ENCODE measurements at places on chromosomes 4 and X.

GRCh38 chrX:79452881-79453280, 85.7 kb upstream of the ITM2A start:
- no peak for DNase-seq

DNA sequence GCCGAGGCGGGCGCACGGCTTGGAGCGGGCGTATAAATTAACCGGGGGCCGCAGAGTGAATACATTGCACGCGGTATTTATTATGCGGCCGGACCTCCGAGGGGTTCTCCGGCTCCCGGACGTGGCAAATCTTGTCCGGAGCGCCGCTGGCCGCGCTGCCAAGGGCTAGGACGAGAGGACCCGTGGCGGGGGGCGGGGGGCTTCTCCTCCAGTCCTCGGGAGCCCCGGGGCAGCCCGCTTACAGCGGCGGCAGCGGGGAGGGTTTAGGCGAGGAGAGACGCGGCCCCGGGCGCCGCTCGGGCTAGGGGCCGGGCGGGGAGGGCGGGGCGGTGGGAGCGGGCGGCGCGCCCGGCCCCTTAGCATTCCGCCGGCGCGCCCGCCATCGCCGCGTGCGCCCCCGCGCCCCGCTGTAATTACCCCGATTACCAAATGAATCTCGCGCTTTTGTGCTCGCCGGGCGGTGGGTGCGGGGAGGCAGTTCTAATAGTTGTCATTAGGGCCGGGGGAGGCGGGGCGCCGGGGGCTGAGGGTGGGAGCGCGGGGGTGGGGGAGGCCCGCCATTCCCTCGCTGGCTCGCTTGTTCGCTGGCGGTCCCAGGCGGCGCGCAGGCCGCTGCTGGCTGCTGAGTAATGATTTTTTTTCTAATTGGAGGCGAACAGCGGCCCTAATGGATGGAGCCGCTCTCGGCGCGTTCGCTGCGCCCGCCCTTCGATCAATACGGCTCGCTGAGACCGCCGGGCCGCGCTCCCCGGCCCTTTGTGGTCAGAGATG, 276.6 kb downstream of the BCOR start:
- DNase-seq, result no peak

- no peak for DNase-seq
Measured at GRCh38 chr4:184280591-184281071, 63.0 kb upstream of the ENPP6 start.

GRCh38 chr4:165462009-165462408, 83.2 kb downstream of the CPE start:
- no peak for DNase-seq

- no peak for DNase-seq
Measured at GRCh38 chr4:112378858-112379257, 81.7 kb downstream of the ALPK1 start.

- DNase-seq, result no peak
Measured at GRCh38 chrX:47143894-47144625, 442 bp downstream of the NDUFB11 start.

GRCh38 chr4:153448003-153448731, 18.0 kb upstream of the TMEM131L start:
- DNase-seq, result no peak

GRCh38 chr4:186400676-186401075, 134.7 kb downstream of the F11 start:
- DNase-seq, result no peak

DNA sequence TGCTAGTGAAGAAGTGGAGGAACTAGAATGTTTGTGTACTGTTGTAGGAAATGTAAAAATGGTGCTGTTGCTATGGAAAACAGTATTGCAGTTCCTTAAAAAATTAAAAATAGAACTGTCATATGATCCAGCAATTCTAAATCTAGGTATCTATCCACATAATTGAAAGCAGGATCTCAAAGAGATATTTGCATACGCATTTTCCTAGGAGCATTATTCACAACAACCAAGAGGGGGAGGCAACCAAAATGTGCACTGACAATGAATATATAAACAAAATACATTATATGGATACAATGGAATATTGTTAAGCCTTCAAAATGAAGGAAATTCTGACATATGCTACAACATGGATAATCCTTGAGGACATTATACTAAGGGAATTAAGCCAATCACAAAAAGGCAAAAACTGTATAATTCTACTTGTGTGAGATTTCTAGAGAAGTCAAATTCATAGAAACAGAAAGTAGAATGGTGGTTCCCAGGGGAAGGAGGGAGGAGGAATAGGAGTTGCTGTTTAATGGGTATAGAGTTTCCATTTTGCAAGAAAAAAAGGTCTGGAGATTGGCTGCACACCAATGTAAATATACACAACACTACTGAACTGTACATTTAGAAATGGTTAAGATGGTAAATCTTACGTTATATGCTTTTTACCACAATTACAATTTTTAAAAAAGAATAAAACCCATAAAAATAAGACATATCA, 35.6 kb upstream of the KCNE5 start:
- no peak for DNase-seq

DNA sequence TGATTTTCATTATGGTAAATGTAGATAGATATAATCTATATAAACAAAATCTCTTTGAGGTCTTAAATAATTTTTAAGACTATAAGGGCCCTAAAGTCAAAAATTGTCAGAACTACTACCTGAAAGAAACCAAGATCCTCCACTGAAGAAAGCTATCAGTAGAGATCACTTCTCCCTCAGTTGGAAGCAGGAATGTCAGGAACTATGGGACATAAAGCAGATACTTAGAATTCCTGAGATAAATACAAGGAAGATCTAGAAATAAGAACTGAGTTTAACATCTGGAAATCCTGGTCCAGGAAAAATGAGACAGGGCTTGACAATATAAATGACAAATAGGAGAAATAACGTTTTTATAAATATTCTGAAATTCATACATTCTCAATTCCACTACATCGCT, 97.2 kb downstream of the ADAMTS3 start:
- DNase-seq, result no peak

GRCh38 chrX:103793545-103793940, 16.9 kb downstream of the PLP1 start:
- no peak for DNase-seq

DNA sequence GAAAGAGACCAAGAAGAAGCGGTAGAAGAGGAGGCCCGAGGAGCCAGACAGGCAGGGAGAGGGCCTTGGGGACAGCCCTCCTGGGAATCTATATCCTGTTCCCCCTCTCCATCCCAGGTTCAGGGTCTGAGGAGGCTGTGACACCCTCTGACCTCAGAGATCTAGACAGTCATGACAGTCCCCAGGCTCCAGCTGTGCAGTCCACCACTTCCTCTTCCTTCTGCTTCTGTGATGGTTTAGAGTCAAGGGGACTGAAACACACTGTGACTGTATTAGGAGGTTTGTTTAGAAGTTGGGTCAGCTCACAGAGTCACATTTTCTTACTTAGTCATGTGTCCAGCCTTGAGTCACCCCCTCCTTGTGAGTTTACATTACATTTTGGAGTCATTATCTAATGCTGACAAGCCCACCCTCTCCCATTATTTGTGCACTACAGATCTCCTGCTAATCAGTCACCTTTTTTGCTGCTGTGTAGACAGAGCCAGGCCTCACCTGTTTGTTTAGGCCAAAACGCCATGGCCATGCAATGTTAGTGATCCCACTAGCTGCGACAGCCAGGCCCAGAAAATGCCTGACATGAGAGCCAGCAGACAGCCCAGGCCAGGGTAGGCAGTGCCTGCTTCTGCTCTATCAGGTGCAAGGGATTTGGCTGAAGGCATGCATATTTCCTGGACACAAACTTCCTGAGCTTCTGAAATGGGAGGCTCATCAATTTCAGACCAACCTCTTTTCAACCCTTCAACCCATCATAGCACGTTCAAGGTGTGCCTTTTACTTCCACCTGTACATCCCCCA, 26.0 kb downstream of the MANBA start:
- DNase-seq, result no peak

DNA sequence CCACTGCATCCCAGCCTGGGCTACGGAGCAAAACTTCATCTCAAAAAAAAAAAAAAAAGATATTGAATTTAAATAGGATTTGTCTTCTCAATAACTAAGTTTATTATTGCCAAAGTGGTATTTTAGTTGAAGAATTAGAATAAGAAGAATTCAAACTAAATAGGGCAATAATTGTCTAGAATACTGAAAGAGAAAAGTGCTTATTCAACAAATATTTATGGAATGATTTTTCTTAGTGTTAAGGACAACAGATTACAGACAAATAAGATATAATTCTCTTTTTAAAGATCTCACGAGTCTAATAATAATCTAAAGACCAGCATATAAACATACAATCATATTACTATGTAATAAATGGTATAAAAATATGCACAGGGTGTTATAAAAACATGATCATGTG, 33.6 kb upstream of the ZFP42 start:
- no peak for DNase-seq

DNA sequence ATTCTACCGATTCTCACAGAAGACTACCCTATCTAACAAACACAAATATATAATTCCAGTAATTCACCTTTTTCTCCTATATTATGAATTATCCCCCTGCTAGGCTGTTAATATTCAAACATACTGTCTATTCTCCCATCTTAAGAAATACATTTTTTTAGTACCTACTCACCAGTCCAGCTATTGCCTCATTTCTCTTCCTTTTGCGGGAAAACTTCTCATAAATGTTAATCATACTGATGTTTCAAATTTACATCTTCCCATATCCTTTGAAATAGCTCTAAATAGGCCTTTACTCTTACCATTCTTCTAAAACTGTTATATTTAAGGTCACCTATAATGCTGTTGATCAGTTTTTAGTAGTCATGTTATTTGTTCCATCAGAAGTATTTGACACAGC, 759.1 kb upstream of the SLIT2 start:
- no peak for DNase-seq

GRCh38 chrX:24229400-24229879, 79.9 kb downstream of the ZFX start:
- no peak for DNase-seq

DNA sequence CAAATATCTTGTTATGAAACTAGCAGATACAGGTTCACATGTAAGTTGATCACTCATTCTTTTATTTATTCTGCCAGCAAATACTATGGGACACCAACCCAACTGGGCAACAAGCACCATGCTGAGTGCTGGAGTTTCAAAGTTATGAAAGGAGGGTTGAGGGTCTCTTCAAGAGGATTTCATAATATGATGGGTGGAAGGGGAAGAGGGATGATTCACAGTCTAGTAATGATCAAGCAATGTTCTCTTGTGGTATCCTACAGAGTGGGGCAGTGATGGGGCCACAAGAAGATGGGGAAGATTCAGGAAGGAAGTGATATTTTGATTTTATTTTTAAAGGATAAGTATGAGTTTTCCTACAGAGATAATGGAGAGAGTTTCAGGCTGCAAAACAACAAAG, 46.2 kb upstream of the TXK start:
- no peak for DNase-seq

GRCh38 chrX:38516196-38516774, 45.1 kb upstream of the TSPAN7 start:
- no peak for DNase-seq

- no peak for DNase-seq
Measured at GRCh38 chr4:88054901-88055300, 47.5 kb downstream of the PKD2 start.

GRCh38 chr4:170400361-170400760, 310.6 kb upstream of the AADAT start:
- DNase-seq, result no peak

DNA sequence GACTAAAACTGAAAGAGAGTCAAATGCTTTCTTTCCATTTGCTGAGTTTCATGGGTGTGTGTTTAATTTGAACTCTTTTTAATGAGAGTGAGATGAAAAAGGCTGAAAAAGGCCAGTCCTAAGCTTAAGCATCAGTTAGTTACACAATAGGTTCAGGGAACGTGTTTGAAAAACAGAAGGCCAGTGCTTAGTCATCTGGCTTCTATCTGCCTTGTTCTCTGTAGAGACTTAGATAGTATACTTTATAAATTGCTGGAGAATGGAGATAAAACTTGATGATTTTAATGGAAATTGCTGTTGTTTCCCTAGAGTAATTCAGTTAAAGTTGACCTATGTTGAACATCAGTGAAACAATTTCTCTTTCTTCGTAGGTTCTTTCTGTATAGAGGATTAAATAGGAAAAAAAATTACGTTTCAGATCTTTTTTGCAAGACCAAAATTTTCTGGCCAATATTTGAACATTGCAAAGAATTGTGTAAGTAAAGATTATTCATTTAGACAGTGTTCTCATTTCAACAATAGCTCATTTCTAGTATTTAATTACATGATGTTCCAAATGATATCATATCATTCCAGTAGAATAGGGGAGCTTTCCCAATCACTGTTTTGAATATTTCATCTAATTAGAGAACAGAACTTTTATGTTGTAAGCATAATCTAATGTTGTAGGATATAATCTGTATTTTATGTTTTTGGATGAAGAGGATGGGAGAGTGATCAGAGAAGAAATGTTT, 1088.8 kb downstream of the ADGRL3 start:
- no peak for DNase-seq

DNA sequence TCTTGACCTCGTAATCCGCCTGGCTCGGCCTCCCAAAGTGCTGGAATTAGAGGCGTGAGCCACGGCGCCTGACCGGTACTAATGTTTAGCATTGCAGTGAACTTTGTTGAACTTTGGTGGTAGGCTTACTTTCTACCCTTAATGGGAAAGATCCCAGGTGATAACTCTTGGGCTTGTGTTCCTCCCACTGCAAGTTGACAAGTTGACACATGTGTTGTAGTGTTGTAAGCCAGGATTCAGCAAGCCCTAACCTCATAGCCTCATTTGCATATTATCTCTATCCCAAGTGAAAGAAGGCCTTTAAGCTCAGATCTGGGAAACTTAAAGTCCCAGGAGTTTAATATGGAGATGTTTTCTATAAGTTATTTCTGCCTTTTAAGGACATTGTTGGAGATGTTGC, 80.0 kb upstream of the CLCN4 start:
- no peak for DNase-seq

GRCh38 chr4:159017323-159018026, 85.4 kb upstream of the RAPGEF2 start:
- DNase-seq, result no peak

- DNase-seq, result no peak
Measured at GRCh38 chrX:150935467-150935866, 37.0 kb upstream of the CD99L2 start.

DNA sequence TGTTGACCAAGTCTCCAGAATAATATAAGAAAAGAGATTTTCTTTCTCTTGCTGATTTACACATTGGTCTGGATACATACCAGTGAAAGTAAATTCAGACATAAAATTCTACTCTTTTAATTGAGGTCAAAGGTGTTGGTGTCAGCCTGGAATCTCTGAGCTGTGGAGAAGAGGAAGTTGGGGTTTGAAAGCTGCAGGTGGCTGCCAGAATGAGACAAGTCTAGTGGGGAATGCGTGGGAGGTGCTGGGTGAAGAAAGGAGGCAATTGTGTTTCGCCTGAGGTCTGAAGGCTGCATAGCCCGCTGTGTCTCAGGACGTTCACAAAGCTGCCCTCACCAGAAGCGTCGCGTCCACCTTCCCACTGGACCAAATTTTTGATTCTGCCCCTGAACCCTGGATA, 31.2 kb downstream of the PHEX start:
- DNase-seq, result no peak

- DNase-seq, result no peak
Measured at GRCh38 chr4:73976716-73977115, 5.1 kb downstream of the PF4 start.

- no peak for DNase-seq
Measured at GRCh38 chr4:26717332-26717731, 133.4 kb downstream of the TBC1D19 start.
